Stimulated activated naive CD8-positive, alpha-beta T cell treated with anti-CD3 and anti-CD28 coated beads, Interleukin-15, amount 100 ng/mL, for 72 hours (primary cell): ENCODE measurements at places on chromosomes 6 and 20.

GRCh38 chr20:4195499-4195898 is 180.1 kb upstream of the RNF24 start:
- no peak for DNase-seq

DNA sequence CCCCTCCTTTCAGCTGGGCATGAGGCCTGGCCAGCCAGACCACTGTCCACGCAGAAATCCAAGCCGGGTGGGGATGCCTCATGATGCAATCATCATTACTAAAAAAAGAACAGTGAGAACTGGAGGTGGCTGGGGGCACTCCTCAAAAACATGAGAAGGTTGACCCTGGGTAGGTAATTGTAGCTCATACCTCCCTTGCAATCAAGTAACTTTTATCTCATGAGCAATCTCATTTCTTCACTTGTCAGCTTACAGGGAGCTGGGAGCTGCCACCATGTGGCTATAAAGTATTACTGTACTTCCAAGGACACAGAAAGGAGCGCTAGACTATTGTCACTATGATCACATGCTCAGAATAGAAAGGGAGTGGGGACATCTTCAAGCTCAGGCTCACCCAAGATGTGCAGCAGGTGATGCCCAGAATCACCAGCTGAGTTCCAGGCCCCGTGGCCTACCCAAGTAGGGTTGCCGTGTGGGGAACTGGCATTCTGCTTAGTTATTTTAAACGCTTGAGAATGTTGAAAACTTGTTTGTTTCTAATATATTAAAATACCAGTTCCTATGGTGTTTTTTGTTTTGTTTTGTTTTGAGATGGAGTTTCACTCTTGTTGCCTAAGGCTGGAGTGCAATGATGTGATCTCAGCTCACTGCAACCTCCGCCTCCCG is 3.0 kb upstream of the CDH26 start:
- no peak for DNase-seq

GRCh38 chr6:153018355-153018754 is 15.8 kb upstream of the MTRF1L start:
- no peak for DNase-seq

- DNase-seq: no peak
Observed at GRCh38 chr20:17836303-17836861, 132.2 kb downstream of the SNX5 start.

DNA sequence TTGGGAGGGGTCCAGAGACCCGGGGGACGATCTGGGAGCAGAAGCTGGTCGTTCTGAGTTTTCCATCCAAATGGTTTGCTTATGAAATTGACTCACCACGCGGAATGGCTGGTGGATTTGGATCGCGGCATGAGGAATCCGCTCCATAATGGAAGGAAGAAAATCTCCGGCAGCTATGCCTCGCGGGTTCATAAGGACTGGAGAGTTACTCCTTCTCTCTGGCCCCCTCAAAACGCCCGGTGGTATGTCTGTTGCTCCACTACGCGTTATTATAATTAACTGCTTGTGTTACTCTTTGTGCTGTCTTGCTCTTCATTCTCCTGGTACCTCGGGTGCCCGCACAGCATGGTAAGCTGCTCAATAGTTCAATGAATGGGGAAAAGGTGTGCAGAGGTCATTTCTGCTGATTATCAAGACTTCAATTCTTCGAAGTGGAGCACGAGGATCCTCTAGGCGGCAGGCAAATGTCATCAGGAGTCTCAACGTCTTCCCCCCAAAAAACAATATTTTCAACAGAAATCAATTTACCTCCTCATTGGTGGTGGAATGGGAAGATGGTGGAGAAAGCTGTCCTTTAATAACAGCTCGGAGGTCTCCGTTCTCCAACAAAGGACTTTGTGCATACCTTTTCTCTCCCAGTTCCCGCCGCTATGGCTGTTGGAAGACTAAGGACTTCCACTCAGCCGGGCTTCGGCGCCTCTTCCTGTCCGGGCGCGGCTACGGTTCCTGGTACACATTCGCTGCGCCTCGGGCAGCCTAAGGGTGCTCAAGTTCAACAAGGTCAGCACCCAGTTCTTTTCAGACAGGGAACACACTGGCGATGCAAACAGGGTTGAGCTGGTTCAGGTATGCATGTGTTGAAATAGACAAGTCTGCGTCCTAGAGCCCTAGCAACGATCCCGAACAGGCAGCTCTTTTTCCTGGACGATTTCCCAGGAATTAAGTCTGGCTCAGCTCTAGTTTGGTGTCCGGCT is 9.2 kb upstream of the PRSS16 start:
- DNase-seq: no peak

DNA sequence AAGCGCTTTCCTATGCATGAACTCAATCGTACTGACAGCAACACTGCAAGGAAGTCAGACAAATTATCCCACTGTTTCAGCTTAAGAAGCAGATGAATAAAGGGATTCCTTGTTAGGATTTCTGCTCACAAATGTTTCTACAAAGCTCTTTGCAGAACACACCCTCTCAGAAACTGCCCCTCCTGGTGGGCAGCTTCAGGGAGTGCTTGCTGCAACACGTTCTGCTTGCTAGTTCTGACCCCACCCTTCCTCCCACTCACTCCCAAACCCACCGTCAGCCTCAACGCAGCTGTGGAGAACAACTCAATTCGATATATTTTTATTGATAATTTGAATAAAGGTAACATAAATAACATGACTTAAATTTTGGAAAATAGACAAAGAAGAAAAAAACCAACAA is 250.8 kb upstream of the PRDM1 start:
- DNase-seq: no peak

DNA sequence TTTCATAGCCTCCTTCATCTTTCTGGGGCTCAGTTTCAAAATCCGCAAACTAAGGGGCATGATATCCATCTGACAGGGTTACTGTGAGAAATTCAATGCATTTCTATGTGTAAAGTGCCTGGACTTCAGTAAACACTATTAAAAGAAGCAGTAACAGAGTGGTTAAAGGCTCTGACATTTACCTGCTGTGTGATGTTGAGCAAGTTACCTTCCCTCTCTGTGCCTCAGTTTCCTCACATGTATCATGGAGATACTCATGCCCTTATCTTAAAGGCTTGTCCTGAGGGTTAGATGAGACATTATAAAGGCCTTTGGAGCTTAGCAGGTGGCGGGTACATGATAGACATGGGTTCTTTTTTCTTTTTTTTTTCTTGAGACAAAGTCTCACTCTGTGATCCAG is 46.8 kb downstream of the EYA2 start:
- DNase-seq: no peak

DNA sequence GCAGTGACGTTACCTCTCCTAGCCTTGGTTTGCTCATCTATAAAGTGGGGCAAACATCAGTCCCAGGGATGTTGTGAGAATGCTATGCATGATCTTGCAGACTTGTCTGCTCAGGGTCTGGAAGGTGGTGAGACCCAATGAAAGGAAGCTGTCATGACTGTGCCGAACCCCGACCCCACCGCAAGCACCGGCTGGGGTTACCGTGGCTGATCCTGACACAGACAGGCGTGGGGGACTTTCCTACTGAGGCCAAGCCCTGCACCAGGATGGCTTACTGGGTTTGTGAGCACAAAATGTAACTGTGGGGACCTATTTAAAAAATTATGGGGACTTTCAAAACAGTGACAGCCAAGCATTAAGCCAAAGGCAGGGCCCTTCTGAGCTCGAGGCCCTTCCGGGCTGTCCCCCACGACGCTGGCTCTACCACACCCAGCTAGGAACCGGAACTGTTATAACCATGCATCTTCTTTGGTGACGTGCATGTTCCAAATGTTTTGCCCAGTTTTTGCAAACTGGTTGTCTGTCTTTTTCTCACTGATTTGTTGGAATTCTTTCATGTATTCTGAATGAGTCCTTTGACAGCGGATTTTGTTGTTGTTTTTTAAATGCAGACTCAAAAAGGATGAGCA is 76.6 kb upstream of the PMEPA1 start:
- no peak for DNase-seq

- DNase-seq: no peak
Observed at GRCh38 chr6:99629293-99629692, 22.7 kb downstream of the PRDM13 start.

DNA sequence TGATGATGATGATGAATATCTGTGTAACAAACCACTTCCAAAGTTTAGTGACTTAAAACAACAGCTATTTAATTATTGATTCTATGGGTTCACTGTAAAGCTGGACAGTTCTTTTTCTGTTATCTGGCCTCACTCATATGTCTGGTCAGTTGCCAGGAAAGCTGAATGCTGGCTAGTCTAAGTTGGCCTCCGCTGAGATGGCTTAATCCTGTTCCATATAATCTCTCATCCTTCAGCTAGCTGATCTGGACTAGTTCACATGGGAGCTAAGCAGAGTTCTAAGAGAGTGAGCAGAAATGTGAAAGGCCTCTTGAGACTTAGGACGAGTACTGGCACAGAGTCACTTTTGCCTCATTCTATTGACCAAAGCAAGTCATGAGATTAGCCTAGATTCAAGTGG is 334.7 kb upstream of the FLRT3 start:
- DNase-seq: no peak
